ENCODE measurements at places on chromosomes 6 and 20. TPM values are rescaled to one million over a fixed set of nuclear protein-coding genes. Genes with fewer than 3 reads are reported as not detected.

DNA sequence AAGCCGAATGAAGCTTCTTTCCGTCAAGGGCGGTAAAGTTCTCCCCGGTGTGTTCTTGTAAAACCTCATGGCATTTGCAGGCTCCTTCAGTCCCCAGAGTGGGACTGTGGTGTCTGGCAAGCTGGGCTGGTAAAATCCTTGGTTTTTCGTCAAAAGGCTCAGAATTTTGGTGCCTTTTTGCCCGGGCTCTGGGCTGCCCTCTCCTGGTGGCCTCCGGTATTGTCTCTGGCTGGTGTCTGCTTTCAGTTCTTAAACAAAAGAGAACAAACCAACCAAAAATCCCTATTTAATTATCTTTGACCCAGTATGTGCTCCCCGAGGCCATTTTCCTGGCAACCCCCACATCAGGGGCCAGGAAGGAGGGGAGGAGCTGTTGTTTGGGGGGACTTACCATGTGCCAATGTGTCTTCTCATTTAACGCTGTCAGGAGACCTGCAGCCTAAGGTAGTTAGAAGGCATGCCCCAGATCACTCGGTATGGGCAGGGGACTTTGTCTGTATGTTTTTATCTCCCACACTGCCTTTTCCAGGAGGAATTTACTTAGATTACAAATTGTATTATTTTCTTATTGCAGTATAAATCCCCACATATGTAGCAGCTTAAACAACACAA, 11.1 kb downstream of the CDH4 start:
- no peak for DNase-seq

DNA sequence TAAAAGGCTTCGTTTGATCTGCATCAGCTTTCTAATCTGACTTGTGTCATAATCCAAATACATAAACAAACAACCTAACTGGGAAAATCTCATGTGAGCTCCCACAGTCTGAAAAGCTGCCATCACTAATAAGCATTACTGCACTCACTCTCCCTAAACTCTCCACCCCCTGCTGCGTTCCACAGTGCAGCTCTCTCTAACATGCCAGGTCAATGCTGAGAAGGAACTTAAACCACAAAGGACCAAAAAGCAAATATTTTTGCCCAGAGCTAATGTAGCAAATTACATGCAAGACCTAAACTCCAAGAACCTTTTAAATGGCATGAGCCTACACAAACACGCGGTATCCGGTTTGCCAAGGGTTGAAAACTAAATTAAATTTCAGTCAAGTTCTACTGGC, 542.3 kb upstream of the JARID2 start:
- DNase-seq, result peak; percentile 9

BPI gene
- 0.21 TPM for total RNA-seq

DNA sequence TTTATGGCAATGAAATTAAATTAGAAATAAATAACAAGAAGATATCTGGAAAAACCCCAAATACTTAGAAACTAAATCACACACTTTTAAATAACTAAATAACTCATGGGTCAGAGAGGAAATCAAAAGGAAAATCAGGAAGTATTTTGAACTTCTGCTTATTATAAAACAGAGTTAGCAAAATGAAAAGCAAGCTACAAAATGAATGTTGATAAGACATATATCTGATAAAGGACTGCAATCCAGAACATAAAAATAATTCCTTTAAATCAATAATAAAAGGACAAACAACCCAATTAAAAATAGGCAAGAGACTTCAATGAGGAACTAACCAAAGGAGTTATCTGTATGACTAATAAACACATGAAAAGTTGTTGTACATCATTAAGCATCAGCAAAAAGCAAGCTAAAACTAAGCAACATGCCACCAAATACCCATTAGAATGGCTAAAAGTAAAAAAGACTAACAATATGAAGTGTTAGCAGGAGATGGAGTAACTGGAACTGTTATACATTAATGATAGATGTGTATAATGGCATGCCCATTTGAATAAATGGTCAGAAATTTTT, 38.9 kb upstream of the STMND1 start:
- DNase-seq, result no peak

GRCh38 chr6:118187568-118188164, 280.6 kb downstream of the SLC35F1 start:
- DNase-seq, result no peak

- no peak for DNase-seq
Observed at GRCh38 chr6:162181111-162181510, 546.5 kb downstream of the PRKN start.

GRCh38 chr6:31947070-31947675, 1.3 kb downstream of the CFB start:
- DNase-seq, result no peak

- no peak for DNase-seq
Observed at GRCh38 chr6:26051665-26052310, 35.4 kb upstream of the HFE start.

GATA5 gene
- total RNA-seq, result not detected

- DNase-seq, result no peak
Observed at GRCh38 chr20:21515300-21516179, 1.7 kb upstream of the NKX2-2 start.

PBOV1 gene
- total RNA-seq, result not detected

DNA sequence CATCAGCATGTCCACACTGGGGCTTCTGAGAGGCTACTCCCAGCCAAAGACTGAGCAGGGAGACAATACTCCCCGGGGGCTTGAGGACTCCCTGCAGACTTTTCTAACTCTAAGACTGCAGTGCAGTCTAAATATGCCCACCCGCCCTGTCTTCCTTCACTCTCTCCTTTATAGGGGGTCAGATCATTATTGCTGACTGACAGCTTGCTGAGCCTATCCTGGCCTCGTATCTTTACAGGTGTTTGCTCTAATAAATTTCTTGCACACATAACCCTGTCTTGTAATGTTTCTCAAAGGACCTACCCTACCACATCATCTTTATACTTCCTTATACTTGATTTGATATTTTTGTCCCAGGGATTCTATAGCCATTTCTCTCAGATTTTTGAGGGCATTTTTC, 39.4 kb upstream of the MOCS1 start:
- DNase-seq, result no peak

GRCh38 chr6:116881236-116881635, 4.2 kb downstream of the RFX6 start:
- no peak for DNase-seq

GRCh38 chr20:59439243-59439642, 138.8 kb downstream of the EDN3 start:
- DNase-seq, result no peak

- DNase-seq, result no peak
Observed at GRCh38 chr20:17334932-17335331, 108.1 kb downstream of the PCSK2 start.

All from tongue (tissue), 3 donors.